ENCODE measurements at places on chromosomes 5 and 9.

- DNase-seq: no peak
These were observed 22.4 kb downstream of the MACIR start for GRCh38 chr5:103280967-103281366.

GRCh38 chr9:93232388-93232960 is 48.5 kb downstream of the WNK2 start:
- DNase-seq: no peak

GRCh38 chr5:72921886-72922285 is 34.0 kb upstream of the FCHO2 start:
- DNase-seq: no peak

DNA sequence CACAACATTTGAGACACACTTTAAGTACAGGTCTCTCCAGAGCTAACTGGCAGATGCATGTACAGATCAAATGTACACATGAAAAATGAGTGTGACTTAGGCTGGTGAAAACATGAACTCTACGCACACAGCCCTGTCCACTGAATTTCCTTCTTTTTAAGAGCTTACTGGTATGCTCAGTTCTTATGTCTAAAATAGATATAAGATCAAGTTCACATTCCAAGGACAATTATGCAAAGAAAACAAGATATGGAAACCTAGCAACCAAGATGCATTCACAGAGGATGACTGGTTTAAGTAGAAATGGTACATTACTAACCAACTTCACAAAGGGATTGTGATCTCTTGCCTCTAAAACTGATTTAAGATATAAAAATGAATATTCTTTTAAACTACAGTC is 56.7 kb downstream of the TLE1 start:
- DNase-seq: no peak

- DNase-seq: peak; percentile 46
These were observed 744 bp downstream of the TARS1 start for GRCh38 chr5:33441241-33442177.

DNA sequence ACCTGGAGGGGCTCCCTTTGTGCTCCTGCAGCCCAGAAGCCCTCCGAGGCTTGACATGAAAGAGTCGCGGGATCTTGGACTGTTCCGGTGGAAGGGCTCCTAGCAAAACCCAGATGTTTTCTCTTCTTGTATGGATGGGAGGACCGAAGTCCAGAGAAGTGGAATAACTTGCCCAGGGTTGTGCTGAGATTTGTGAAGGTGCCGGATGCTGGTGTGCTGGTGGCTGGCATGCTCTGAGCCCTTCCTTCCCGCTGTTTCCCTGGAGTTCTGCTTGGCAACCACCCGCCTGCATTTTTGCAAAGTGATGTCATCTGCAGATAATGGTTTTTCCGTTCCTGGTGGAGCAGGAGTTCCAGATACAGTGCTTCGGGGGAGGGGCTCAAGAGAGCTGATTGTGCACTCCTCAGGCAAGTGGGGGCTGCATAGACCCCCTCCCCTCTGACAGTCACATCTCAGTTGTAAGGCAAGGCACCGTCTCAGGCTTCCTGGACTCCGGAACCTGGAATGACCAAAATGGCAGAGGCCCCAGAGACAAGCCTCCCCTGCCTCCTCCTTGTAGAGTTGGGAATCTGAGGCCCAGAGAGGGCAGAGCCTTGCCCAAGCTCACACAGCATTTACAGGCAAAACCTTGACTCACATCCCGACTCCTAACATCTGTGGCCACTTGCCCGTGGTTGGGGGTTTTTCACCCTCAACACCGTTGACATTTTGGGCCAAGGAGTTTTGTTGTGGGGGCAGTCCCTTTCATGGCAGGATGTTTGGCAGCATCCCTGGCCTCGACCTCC is 157.0 kb downstream of the RGS3 start:
- no peak for DNase-seq

- no peak for DNase-seq
These were observed 6.1 kb upstream of the PTGS1 start for GRCh38 chr9:122364783-122365150.

GRCh38 chr5:76710991-76711390 is 4.9 kb upstream of the F2R start:
- no peak for DNase-seq

DNA sequence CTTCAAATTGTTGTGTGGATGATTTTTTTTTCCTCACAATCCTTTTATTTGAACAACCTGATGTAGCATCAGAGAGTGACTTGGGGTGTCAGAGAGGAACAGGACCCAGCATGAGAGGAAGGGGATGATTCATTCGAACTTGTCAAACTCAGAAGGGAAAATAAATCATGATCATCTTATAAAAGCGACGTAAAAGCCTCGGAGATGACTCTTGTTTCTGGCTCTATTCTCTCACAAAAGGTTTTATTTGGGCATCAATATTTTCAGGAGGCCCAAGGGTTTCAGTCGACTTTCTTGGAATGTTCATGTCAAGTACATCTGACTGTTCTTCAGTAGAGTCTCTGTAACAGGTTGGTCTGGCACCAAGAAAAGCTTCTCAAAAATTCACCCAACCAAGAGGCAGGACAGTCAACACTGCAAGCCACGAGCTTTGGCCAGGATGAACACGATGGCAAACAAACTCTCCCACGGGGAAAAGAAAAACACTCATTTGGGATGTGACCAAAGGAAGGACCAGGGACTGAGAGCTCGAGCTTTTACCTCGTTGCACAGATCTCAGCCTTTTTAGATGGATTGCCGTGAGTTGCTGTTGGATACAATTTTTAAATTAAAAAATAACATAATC is 55.1 kb downstream of the ANKH start:
- no peak for DNase-seq
